ENCODE measurements at places on chromosomes 1 and 21.

GRCh38 chr21:33731447-33731846 is 89.1 kb downstream of the ITSN1 start:
- DNase-seq: no peak

DNA sequence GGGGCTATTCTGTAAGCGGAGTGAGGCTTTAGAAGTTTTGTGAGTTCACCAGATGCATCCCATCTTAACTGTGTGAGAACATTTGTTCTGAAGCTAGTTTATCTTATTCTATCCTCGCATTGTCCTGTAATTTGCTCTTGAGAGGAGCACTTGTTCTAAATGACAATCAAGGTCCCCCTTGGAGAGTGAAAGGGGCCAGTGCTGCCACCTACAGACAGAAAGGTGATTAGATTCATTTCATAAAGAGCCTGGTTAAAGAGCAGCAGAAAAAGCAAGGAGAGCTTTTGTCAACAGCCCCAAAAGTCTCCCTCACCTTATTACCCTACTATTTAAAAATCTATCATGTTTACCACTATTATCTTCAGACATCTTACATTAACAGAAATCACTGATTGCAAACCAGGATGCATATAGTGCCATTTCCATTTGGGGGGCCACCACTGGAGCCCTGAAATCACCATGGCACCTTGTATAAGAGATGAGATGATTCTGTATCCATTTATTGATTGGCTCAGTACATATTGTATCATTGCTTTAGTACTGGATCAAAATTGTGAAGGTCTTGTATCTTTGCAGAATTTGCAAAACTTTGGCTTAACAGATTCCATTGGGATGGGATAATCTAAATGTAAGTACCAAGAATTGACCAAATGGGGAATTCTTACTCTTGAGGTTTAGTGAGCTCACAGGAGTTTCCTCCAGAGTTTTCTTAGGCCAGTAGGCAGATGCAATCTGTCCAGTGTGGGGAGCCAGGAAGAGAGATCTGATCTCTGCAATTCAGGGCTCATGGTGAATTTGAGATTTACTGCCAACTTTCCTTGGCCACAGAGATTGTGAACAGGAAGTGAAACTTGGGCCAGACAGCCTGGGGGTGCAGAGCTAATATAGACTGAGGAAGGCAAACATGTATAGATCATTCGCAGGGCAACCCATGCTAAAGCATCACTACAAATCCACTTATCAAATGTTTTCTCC is 64.3 kb upstream of the TRABD2B start:
- no peak for DNase-seq

GRCh38 chr1:179929955-179930798 is 24.4 kb upstream of the CEP350 start:
- no peak for DNase-seq

DNA sequence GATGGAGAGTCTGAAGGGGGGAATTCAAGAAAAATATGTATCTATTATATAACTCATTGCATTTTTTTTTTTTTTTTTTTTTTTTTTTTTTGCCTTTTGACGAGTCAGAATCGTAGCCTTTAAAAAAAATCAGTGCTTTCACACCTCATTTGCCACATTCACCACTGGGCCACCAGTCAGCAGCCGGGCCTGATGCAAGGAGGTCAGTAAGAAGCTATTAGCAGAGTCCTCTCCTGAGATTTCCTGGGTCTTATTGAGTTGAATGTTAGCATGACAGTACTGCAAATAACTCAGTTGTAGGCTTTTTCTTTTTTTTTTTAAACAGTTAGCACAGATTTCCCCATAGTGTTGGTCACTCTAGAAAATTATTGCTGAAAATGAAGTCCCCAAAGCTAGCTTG is 139.8 kb downstream of the SPATA17 start:
- DNase-seq: no peak

- DNase-seq: no peak
These were observed 346.2 kb upstream of the SNX7 start for GRCh38 chr1:98315309-98315708.
